HepG2 (cell line): ENCODE measurements at places on chromosomes 2 and 18. TPM values are rescaled to one million over a fixed set of nuclear protein-coding genes. Genes with fewer than 3 reads are reported as not detected.

SLC4A5 gene
- 0.25 TPM in 1 of 2 replicates, not detected in the other for total RNA-seq

EDAR gene
- total RNA-seq: not detected in 2 replicates

MAP3K19 gene
- not detected in 2 replicates for total RNA-seq

SPP2 gene
- not detected in 2 replicates for total RNA-seq

CXCR4 gene
- total RNA-seq: 0.29 and 0.55 TPM in 2 replicates
